ENCODE measurements at places on chromosomes 16 and 17.

- DNase-seq, result no peak
Observed at GRCh38 chr16:63787014-63787413, 1334.8 kb downstream of the CDH11 start.

DNA sequence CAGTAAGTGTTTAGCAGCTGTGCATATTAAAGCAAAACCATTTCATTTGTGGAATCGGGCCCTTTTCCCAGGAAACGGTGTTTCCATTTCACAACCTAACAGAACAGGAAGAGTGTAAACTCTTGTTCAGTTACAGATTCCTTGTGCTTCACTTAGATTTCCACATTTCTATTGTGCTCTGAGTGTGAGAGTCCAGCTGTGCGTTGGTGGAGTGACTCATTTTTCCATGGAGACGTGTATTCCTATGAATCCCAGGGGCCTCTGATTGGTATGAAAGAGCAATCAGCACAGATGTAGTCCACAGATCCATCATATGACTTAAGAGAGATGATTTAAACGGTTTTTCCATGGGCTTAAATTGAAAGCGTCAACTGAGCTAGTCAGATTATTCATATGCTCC is 13.3 kb upstream of the CAVIN1 start:
- peak; percentile 36 for DNase-seq

- DNase-seq, result no peak
Observed at GRCh38 chr17:17467720-17468119, 9.1 kb upstream of the MED9 start.

DNA sequence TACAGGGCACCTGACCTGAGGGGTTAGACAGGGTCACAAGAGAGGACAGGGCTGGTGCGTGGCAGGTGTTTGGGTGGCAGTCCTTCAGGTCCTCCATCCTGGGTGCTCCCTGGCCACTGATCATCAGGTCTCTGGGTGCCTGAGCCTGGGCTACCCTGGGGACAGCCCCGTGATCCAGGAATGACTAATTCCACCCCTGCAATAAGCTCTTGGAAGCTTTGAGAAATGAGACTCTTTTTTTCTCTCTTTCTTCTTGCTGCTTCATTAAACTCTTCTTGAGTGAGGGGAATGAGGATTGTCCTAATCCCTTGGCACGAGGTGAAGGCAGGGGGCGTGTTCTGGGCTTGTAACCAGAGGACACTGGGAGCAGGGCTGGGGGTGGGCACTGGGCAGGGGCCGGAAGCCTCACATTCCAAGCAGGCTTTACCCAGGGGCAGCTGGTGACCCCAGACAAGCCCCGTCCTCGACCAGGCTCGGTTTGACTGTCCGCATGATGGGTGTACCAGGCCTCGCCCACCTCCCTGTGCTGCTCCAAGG is 21.4 kb upstream of the SPNS2 start:
- DNase-seq, result no peak

DNA sequence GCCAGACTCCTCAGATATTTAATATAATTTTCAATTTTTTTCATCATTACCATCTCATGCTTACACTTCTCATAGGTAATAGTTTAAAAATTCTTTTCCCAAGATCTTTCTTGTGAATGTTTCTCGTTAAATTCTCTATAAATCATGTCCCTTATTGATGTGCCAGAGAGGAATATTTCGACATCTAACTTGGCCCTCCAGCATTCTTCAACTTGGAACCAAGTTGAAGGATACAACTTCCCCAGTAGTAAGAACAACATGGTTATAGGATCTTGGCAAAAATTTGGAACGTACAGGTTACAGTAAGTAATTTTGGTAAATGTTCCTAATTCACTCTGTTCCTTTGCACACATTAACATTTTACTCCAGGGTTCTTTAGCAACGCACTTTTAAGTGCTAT is 731.8 kb downstream of the CDH11 start:
- DNase-seq, result no peak

Data from inflammatory macrophage (primary cell).